ENCODE measurements at places on chromosomes 2 and 18. TPM values are rescaled to one million over a fixed set of nuclear protein-coding genes. Genes with fewer than 3 reads are reported as not detected.
A peak's percentile ranks its signal among the peaks of the same experiment; 100 is the strongest.

DNA sequence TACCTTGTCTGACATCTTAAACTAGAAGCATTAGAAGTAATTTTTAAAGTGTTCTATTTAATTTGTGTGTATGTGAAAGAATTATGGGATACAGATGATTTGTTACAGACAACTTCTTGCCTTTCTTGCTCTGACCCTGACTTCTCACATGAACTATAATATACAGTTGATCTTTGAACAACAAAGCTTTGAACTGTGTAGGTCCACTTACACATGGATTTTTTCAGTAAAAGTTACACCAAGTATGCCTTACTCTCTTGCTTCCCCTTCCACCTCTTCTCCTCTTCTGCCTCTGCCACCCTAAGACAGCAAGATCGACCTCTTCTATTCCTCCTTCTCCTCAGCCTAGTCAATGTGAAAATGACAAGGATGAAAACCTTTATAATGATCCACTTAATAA, 42.2 kb downstream of the SLC40A1 start:
- DNase-seq, result no peak

DNA sequence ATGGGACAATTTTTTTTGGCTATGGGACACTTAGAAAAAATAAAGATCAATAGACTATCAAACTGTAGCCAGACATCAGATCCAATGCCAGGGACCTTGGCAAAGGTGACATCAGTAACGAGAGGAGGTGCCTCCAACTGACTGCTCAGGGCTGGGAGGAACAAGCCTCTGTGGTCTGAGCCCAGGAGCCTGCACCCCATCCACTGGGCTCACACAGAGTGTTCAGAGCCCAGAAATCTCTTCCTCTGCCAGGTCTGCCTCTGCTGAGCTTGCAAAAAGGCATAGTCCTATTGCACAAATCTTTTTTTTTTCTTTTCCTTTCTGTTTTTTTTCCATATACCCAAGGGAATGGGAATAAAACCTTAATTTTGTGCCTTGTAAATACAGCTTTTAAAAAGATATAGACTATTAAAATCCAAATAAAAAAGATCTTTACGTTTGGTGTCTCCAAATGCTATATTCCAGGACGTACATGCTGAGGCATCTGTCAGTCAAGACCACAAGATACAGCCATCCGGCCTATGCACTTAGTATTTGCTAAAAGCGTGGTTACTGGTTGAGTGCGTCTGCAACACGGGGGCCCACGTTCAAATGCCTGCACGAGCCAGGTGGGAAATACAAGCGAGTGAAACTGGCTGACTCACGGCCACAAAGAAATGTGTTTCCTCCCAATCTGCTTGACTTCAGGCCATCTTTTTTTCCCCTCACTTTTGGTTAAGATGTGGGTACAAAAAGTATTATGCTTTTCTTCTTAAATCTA, 7.8 kb upstream of the ARHGAP25 start:
- DNase-seq, result no peak

DNA sequence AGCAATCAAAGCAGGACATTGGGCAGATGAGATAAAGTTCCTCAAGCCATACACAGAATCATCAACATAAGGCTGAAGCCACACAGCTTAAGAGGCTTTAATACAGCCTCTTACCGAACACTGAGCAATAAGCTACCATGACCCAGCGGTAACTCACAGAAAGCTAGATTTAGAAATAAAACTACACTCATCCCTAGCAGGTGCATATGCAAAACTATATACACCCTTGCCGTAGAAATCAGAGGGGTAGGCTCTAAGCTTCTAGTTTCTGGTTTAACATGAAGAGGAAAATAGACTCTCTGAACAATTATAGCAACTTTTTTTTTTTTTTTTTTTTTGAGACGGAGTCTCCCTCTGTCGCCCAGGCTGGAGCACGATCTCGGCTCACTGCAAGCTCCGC, 428.8 kb upstream of the FIGN start:
- DNase-seq, result no peak

DNA sequence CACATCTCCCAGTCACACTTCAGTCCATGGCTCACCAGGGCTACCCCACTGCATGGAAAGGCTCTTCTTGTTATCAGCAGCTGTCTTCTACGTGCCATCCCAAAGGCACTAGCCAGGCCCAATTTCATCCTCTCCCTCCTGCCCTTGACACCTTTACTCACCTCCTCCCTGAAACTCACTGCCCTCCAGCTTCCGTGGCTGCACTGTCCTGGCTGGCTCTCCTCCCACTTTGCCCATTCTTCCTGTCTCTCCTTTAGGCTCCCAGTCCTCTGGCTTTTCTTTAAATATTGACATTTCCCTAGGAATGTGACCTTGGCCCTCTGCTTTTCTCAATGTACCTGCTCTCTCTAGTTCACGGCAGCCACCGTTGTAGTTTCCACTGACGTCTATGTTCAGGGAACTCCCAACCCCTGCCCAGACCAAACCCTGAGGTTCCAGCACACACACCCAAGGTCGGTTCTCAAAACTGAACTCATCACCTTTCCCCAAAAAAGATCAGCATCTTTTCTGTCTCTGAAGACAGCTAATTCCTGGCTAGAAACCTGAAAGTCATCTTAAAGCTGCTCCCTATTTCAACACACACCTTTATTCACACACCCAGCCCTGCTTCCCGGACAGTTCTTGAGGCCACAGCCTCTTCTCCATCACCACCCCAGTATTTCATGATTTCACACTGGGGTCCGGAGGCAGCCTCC, 36.7 kb downstream of the WDFY1 start:
- no peak for DNase-seq

DNA sequence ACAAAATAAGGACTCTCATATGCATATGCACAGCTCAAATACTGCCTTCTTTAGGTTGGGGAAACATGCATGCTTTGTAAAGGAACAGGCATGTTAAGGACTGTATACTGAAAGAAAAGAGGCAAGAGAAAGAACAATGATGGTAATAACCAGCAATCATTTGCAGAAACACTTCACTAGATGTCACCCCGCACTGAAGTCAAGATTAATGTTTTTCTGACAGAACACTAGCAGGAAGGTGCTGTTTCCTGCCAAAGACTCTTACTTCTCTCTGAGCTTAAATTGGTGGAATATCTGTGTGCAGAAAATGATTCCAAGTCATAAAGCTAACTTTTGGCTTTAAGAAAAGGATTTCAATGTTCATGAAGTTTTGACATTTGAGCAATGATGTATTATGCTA, 19.3 kb upstream of the CSRNP3 start:
- DNase-seq, result no peak

GRCh38 chr2:181106229-181106628, 125.8 kb downstream of the UBE2E3 start:
- DNase-seq, result no peak

DNA sequence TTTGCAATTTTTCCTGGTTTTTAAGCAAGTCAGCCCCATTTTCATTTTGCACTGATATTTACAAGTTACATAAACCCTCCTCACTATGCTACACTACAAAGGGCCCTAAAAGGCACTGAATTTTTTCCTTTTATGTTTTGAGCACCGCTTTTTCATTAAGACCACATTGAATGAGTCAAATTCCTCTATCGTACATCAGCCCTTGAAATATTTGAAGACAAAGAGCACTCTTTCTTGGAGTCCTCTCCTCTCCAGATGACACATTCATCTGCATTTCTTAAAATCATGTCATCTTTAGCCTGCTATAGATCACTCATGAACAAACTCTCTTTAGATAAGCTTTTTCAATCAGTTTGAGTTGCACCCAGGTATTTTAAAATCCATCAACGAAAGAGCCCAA, 306.6 kb upstream of the SOX11 start:
- DNase-seq, result no peak

- DNase-seq, result no peak
Observed at GRCh38 chr2:157192445-157193423, 64.8 kb upstream of the GALNT5 start.

- no peak for DNase-seq
Observed at GRCh38 chr2:23532391-23533337, 147.7 kb downstream of the KLHL29 start.

- no peak for DNase-seq
Observed at GRCh38 chr2:3319745-3320566, 57.7 kb downstream of the EIPR1 start.

DNA sequence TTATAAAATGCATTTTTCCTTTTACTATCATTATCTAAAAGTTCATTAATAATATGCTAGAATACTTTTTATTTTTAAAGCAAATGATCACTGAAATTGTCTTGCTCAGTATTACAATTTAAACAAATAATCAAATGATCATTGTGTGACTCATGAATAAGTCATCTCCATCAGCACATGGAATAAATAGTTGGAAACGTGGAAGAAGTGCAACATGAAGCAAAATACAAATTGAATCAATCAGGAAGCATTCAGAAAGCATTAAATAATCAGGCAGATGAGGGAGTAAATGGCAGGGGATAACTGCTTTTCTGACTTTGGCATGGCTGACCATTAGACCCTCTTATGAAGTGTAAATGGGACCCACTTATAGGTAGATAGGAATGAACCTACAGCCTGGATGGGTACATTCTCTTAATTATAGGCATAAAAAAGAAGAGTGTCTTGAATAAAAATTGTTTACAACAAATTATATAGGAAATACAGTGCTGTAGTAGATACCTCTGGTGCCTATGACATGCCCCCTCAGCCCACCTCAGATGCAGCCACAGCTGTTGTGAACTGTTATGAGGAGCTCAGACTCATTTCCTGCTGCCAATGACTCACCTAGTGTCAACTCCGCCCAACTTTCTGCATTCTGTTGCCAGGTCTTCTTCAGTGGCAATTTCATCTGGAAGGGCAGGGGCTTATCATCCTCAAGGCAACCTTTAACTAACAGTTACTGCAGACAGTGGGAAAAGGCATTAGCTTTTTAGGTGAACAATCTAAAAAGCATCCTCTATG, 936.0 kb downstream of the TRIB2 start:
- DNase-seq, result no peak

- no peak for DNase-seq
Observed at GRCh38 chr2:115549611-115550130, 1107.2 kb downstream of the DPP10 start.

DNA sequence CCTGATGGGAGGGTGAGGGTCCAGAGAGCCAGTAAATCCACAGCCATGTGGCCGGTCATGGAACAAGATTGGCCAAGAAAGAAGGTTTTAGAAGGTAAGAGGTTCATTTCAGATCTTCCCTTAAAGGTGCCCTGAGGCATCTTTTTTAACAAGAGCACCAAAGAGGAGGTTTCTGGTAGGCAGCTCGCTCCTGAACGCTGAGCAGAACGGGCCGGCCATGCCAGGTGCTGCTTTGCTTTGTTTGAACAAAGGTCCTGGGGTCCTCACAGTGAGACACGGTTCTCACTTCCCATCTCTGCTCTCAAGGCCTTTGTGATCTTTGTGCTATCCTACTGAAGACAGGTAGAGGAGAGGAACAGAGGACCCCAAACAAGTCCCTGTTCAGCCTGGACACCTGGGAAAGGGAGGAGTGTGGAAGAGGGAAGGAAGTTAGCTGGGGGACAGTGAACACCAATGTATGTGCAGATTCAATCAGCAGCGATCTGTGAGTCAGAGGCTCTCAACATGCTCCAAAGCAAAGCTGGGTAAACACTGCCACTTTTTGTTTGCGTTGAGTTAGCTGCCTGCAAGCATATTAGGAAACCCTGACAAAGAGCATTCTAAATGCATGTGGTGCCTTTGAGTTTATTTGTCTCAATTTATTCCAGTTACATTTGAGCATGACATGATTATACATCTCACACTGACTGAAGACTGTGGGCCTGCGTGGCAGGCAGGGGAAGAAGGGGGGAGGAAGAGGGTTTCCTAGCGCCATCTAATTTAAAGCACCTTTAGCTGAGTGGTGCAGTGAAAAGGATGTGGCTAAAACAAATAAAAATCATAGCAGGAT, 102.4 kb downstream of the ASB1 start:
- DNase-seq, result no peak

DNA sequence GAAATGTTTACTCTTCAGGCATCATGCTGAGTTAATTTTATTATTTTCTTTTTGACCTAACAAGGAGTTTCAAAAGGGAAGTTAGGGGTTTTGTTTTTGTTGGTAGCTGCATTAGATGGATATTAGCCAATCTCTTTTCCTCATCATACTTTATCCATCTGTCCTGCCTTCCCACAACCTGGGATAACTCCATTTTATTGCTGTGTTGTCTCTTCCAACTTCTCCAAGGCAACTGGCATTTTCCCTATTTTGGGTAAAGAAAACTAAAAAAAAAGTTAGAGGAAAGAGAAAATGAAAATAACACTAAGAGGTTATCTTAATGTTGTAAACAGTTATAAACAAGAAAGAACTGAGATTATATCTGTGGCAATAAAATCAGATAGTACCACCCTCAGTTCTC, 147.0 kb downstream of the PID1 start:
- DNase-seq, result no peak

DNA sequence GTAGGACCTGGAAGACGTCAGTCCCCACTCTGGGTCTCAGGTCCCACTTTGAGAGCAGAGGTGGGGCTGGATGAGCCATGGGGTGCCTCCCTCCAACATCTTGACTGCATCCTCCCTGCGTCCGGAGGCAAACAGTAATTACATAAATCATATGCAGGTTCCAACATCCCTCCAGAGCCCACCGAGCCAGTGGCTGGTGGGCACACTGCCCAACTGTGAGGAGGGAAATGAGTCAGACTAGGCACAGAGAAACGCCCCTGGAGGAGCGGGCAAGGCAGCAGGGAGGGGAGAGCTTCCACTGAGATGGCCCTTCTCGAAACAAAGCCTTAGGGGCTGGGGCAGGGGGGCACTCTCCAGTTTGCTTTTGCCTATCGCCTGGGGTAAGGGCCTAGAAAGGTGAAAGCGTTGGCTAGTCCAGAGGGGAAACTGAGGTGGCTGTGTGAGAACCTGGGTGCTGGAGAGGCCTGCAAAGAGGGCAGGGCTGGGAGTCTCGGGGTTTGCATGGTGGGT, 168.2 kb upstream of the MYCN start:
- no peak for DNase-seq

- peak; percentile 64 for DNase-seq
Observed at GRCh38 chr2:164840930-164841718, 499 bp downstream of the COBLL1 start.

DNA sequence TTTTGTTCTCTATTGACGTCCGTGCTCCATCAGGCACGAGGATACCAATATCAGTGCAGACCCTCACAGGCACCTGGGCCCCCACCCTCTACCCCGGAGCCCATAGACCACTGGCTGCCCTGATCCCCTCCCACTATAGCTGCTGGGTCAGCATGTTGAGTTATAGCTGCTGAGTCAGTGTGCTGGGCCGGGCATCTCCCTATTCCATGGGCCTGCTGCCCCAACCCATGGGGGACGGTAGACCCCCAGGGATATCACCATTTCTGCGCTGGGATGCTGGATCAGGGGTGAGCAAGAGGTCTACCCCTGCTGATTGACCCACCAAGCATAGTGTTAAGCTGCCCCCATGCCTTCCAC, 100.1 kb upstream of the ST3GAL5 start:
- no peak for DNase-seq

GRCh38 chr2:181188605-181189004, 208.2 kb downstream of the UBE2E3 start:
- no peak for DNase-seq

GRCh38 chr2:162926501-162926900, 87.9 kb upstream of the KCNH7 start:
- DNase-seq, result peak; percentile 29

KRTCAP3 gene
- 3.8 TPM for total RNA-seq

RAMP1 gene
- not detected for total RNA-seq

LGALSL gene
- 9.4 TPM for total RNA-seq

COLEC11 gene
- total RNA-seq, result 1.9 TPM

PLCD4 gene
- 1.8 TPM for total RNA-seq

MMADHC gene
- 111 TPM for total RNA-seq

KCNJ13 gene
- not detected for total RNA-seq

LIMS1 gene
- 123 TPM for total RNA-seq

Data from breast epithelium (tissue), 4 donors.